NCI-H1417 treated with DMSO at 0.1 percent for 48 hours (cell line): ENCODE measurements at places on chromosomes 3 and 15.

DNA sequence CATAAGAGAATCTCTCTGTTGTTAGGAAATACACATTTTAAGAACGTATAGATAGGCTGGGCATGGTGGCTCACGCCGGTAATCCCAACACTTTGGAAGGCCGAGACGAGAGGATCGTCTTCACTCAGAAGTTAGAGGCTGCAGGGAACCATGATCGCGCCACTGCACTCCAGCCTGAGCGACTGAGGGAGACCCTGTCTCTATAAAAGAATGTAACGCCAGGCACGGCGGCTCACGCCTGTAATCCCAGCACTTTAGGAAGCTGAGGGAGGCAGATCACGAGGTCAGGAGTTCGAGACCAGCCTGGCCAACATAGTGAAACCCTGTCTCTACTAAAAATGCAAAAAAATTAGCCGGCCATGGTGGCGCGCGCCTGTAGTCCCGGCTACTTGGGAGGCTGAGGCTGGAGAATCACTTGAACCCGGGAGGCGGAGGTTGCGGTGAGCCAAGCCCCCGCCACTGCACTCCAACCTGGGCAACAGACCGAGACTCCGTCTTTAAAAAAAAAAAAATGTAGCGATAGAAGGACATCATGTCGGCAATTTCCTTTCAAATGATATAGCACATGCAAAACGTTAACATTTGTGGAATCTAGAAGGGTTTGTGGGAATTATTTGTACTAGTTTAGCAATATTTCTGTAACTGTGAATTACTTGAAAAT is 730 bp upstream of the RPL14 start:
- DNase-seq = no peak

- no peak for DNase-seq
Observed at GRCh38 chr3:53078656-53079055, 32.8 kb upstream of the SFMBT1 start.

DNA sequence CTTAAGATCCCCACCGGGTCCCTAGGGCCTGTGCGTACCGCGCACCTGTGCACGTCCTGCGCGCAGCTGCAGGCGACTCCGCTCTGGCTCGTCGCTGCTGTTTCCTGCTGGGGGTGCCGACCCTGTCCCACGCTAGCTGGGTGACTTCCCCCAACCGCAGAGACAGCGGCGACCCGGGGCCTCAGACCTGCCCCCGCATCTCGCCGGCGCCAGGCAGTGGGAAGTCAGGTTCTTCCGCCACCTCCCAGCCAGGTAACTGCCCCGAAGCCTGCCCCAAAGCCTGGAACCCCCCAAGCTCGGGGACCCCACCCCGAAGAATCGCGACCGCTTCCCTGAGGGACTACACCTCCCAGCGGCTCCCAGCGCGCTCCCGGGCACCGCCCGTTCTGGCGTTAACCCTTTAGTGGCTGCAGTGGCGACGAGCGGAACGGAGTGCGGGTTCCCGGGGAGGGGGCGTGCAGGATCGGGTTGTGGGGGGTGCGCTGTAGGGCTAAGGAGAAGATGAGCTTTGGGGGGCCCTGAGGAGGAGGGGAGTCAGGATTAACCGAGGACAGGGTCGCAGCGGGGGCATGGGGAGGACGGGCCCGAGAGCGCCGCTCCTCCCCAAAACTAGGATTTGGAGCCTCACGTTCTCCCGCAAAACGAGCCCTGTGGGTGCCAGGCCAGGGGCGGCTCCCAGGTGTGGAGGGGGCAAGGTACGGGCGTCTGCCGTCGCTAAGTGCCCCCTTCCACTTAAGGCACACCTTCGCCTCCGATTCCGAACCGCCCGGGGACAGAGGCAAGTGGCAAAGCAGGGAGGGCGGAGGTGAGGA is 589 bp downstream of the NEIL1 start:
- DNase-seq = no peak

- no peak for DNase-seq
Observed at GRCh38 chr15:37877851-37878741, 56.3 kb upstream of the TMCO5A start.

GRCh38 chr3:47318916-47319315 is 36.2 kb downstream of the KLHL18 start:
- no peak for DNase-seq

- no peak for DNase-seq
Observed at GRCh38 chr15:40469776-40470390, 901 bp upstream of the CHST14 start.

GRCh38 chr3:184540777-184541681 is 20.6 kb upstream of the EPHB3 start:
- peak; percentile 62 for DNase-seq

DNA sequence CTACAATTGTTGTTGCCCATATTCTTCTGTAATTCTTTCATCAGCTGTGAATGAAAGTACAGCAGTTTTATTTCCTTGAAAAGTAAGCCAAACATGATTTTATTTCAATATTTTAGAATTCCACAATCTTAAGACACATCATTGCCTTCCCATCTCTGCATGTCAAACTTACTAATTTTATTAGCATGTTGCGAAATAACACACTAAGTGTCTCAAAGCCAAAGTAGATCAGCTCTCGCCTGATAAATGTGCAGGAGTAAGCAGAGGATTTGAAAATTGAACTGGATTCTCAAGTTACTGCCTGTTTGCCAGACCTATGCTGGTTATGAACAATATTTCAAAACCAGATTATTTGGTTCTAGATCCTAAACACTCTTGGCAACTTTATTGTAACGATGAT is 25.7 kb downstream of the TGFBR2 start:
- no peak for DNase-seq

DNA sequence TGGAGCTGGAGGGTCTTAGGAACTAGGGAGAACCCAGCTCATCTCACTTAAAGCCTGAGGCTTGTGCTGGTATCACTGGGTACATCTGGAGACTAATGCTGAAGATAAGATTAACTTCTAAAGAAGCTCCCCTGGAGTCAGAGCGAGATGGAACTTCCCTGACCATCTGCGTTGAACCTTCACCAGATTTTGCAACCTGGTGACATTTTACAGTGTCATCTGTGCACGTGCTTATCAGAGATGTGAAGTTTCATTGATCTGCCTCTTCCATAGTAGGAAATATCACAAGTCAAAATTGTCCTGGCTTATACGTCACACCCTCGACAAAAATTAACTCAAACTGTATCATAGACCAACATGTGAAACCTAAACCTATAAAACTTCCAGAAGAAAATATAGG is 395.5 kb downstream of the SHQ1 start:
- DNase-seq = no peak

DNA sequence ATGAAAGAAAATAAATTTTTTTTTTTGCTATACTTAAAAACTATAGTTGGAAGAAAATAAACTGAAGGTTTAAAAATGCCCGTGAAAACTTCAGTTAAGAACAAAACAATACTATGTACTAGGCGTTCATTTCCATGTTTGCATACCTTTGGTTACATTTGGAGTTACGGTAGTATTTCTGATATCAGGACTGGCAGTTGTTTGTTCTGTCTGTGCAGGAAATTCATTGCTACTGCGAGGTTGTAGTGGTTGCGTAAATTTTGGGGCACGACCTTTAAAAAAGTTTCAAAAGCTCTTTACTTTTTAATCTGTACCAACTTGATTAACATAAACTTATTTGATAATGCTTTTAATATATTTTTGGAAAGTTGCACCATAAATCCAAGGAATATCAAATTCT is 47.9 kb downstream of the ST3GAL6 start:
- no peak for DNase-seq

DNA sequence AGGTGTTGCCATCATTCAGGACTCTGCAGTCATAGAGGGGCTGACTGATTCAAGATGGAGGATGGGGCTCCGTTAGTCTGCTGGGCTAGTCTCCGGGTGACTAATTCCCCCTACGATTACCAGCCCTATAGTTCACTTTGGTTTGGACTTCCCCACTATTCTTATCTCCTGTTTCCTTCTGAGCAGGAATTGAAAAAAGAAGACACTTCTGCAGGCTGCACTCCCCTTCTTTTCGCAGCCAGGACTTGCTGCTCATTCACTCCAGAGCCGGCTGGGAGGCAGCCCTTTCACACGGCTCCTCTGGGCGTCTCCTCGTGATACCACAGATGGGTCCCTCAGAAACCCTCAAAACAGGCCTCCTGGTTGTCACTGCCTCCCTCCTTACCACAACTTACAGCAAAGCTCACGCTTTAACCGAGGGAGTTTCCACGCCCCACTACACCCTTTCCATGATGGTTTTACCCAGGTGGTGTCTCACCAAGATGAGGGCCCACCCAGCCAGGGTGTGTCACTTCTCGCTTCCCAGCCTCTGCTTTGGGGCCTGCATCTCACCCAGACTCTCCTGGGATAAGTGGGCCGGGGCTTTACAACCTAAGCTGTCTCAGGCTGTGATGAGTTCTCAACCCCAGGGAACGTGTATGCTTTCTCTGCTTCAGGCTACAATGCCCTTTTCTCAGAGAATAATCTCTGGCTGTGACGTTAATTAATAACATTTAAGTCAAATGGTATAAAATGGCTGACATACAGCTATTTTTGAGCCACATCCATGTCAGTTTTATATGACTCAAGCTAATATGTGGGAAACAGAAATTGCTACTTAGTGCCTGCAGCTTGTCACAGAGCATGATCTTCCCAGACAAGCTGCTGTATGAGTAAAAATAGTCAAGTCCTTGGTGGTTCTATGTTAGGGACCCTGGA is 11.9 kb downstream of the CX3CR1 start:
- DNase-seq = no peak

- DNase-seq = no peak
Observed at GRCh38 chr3:171497468-171497867, 37.3 kb upstream of the TNIK start.

GRCh38 chr15:41506796-41507341 is 6.8 kb downstream of the LTK start:
- DNase-seq = no peak

GRCh38 chr3:50542177-50543034 is 25.1 kb downstream of the C3orf18 start:
- DNase-seq = peak; percentile 21

GRCh38 chr3:159991591-159991990 is 3.0 kb downstream of the IL12A start:
- no peak for DNase-seq

GRCh38 chr15:26772154-26773066 is at the start of gene GABRB3:
TSS of gene GABRB3 (minus strand) at chr15:26773066.
- no peak for DNase-seq

DNA sequence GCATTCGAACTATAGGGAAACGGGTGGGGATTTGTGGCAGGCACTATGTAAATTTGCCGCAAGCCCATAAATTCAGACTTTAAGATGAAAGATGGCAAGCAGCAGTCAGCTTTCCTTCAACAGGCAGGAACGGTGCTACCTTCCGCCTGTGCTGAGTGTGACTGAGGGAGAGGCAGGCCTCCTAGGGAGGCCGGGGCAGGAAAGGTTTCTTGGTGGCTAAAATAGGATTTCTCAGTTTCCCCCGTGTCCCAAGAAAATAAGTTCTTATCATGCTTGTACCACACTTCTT is 12.5 kb downstream of the FLNB start:
- DNase-seq = no peak

GRCh38 chr3:196016485-196016884 is 65.4 kb downstream of the TFRC start:
- no peak for DNase-seq

DNA sequence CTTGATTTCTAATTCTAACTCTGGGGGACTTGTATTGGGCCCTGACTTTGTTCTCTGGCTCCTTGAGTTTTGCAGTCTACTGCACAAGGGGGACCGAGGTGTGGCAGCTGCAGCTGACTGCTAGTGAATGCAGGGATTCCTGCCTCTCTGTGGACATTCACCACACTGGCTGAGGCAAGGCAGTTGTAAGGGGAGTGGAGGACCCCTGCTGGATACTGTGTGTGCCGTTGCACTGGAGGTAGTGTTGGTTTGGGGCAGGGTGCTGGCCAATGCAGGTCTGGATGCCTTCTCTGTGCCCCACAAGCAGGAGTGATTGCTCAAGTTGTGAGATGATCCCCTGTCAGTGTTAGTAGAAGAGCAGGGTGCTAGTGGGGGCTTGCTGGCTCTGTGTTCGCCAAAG is 626.1 kb downstream of the SQOR start:
- no peak for DNase-seq

DNA sequence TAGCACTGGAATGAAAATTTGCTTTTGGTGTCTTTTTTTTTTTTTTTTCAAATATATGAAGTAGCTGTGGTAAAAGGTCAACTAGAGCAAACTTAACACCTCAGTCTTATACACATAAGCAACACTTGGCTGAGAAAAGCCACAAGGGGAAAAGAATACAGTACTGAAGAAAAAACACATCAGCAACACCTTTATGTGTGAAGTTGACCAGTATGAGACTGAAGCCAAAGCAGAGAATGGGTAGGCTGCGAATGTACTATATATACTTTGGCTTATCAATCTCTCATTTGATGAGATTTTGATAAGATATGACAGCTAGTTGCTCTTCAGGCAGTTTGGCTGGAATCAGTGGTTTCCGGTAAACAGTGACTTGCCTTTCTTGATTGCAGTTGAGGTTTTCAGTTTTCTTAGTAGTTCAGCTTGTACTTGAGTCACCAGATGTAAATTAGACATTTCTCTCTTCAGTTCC is 22.0 kb upstream of the ZCWPW2 start:
- DNase-seq = no peak

DNA sequence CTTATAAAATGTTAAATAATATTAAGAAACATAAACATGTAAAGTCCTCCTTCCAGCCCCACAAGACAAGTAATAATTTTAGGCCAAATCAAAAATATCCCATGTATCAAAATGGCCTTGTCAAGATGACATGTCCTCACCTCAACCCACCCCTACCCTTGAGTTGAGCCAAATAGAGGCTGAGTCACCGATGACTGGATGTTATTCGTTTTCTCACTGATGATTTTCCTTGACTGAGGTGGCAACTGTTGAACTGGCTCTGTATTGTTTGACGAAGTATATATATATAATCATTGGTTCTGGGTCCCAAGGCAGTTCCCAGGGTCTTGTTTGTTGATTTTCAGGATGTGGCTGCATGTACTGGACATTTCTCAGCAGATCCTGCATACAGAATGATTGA is 75.3 kb downstream of the TMEM108 start:
- DNase-seq = no peak

DNA sequence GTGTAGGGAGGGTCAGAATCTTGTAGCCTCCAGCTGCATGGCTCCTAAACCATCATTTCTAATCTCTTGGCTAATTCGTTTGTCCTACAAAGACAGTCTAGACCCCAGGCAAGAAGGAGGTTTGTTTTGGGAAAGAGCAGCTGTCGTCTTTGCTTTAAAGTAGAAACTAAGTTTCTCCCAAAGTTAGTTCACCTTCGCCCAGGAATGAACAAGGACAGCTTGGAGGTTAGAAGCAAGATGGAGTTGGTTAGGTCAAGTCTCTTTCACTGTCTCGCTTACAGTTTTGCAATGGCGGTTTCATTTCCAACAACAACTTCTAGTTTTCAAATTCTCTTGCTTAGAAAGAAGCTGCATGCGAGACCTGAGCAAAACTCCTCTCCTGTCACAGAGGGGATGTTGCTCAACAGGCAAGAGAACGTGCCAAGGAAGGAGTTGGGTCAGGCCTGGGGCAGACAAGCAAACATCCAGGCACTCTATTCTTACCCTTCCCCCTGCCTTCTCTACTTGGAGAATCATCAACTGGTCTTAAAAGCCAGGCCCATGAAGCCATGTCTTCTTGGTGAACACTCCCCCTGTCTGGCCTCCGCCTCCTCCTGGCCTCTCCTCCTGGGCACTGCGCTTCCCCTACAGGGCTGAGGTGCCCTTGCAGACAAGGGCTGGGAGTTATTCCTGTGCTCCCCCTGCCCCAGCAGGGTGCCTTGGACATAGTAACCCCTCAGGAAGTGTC is 57.6 kb downstream of the TMEM44 start:
- no peak for DNase-seq
